ENCODE measurements at places on chromosomes 4 and X. TPM values are rescaled to one million over a fixed set of nuclear protein-coding genes. Genes with fewer than 3 reads are reported as not detected.

Gene F8
- 1.8 TPM for total RNA-seq

Gene TEX11
- not detected for total RNA-seq

Gene UGT2A1
- not detected for total RNA-seq

Gene RAI2
- 1.4 TPM for total RNA-seq

Gene ZBTB33
- total RNA-seq: 24.3 TPM
